Smooth muscle cell of the umbilical artery (primary cell): ENCODE measurements at places on chromosomes 3 and 15. TPM values are rescaled to one million over a fixed set of nuclear protein-coding genes. Genes with fewer than 3 reads are reported as not detected.

CISH gene
- 0.30 and 0.51 TPM in 2 replicates for total RNA-seq

BCL2A1 gene
- 2.1 and 2.2 TPM in 2 replicates for total RNA-seq

PRTG gene
- total RNA-seq: 1.2 and 1.3 TPM in 2 replicates

SEMA3G gene
- total RNA-seq: 0.09 TPM in 1 of 2 replicates, not detected in the other

GNB5 gene
- 24.9 and 59.0 TPM in 2 replicates for total RNA-seq

TEX264 gene
- total RNA-seq: 29.6 and 41.3 TPM in 2 replicates

CDHR4 gene
- total RNA-seq: not detected in 2 replicates

PLA2G4D gene
- total RNA-seq: not detected in 2 replicates

CD80 gene
- under 0.01 and 0.09 TPM in 2 replicates for total RNA-seq

CADPS gene
- 16.9 and 57.3 TPM in 2 replicates for total RNA-seq

CSPG4 gene
- total RNA-seq: 63.0 and 213 TPM in 2 replicates

P2RY12 gene
- not detected in 2 replicates for total RNA-seq

HRH1 gene
- total RNA-seq: 17.5 and 28.3 TPM in 2 replicates

C3orf70 gene
- total RNA-seq: 0.23 and 1.5 TPM in 2 replicates

EPHA6 gene
- total RNA-seq: not detected in 2 replicates

CAMP gene
- not detected in 2 replicates for total RNA-seq

ACSBG1 gene
- total RNA-seq: 0.05 TPM in 1 of 2 replicates, not detected in the other

ERICH6 gene
- not detected in 2 replicates for total RNA-seq

TMEM212 gene
- total RNA-seq: not detected in 2 replicates

CFAP20DC gene
- 1.8 and 2.7 TPM in 2 replicates for total RNA-seq

ANKRD63 gene
- total RNA-seq: not detected in 2 replicates

HTR3E gene
- not detected in 2 replicates for total RNA-seq

GOLGA8O gene
- not detected in 2 replicates for total RNA-seq

GOLGA6L26 gene
- not detected in 2 replicates for total RNA-seq

CPLX3 gene
- not detected in 2 replicates for total RNA-seq
